ENCODE measurements at places on chromosomes 4 and X. TPM values are rescaled to one million over a fixed set of nuclear protein-coding genes. Genes with fewer than 3 reads are reported as not detected.
A peak's percentile ranks its signal among the peaks of the same experiment; 100 is the strongest.

DNA sequence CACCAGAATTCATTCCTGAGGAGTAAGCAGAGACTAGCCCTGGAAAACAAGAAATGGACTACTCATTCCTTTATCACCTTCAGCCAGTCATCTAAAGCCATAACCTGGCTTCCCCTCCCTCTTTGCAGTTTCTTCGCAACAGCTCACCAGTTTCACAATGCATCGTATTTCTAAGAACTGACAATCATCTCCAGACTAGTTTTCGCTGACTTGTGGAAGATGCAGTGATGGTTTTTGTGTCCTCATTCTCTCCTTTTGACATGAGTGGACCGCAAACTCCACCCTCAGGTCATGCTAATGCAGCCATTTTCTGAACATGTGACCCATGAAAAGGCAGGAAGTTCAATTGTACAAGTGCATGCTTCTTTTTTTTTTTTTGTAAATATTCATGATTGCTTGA lies 1203.5 kb downstream of the PCDH7 start:
- no peak for DNase-seq

GRCh38 chrX:135421537-135421931 lies 210 bp upstream of the SMIM10L2A start:
- DNase-seq: peak; percentile 63

GRCh38 chrX:69018416-69019072 lies 146.7 kb downstream of the PJA1 start:
- DNase-seq: no peak

DNA sequence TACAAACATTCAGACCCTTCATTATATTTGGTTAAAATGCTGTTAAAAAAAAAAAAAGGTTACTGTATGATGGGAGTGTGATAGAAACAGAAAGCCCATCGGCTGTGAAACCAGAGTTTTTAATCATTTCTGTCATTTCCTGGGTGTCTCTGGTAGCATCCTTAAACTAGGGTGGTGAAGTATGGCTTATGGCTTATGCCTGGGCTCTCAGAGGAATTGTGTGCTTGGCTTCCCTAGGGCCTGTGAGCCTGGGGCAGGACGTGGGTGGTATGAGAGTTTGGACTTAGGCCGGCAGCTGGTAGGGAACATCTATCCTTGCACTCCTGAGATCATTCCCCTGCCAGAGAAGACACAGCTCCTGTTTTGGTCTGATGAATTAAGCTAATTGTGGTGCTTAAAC lies 52.2 kb downstream of the DCUN1D4 start:
- DNase-seq: no peak

GRCh38 chr4:113756005-113756410 lies 5.5 kb downstream of the CAMK2D start:
- DNase-seq: no peak

- no peak for DNase-seq
Measured at GRCh38 chr4:89121387-89122068, 10.2 kb downstream of the TIGD2 start.

DNA sequence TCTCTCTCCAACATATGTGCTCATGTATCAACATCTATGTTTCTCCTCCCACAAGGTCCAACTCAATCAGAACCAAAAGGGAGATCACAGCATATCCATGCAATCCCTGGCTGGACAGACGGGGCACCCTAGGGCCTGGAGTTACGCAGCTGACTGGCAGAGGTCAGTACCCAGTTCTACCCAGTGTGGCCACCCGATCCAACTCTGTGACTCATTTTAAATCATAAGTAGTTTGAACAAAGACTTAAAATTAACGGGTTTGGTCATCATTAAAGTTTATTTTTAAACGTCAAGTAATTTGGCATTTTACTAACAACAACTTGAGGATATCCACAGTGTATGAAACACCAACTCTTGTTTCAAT lies 59.5 kb downstream of the APBB2 start:
- DNase-seq: no peak

GRCh38 chr4:85496933-85497332 lies 22.0 kb downstream of the ARHGAP24 start:
- DNase-seq: no peak

GRCh38 chr4:123397144-123398065 lies 810 bp downstream of the SPRY1 start:
- DNase-seq: no peak

DNA sequence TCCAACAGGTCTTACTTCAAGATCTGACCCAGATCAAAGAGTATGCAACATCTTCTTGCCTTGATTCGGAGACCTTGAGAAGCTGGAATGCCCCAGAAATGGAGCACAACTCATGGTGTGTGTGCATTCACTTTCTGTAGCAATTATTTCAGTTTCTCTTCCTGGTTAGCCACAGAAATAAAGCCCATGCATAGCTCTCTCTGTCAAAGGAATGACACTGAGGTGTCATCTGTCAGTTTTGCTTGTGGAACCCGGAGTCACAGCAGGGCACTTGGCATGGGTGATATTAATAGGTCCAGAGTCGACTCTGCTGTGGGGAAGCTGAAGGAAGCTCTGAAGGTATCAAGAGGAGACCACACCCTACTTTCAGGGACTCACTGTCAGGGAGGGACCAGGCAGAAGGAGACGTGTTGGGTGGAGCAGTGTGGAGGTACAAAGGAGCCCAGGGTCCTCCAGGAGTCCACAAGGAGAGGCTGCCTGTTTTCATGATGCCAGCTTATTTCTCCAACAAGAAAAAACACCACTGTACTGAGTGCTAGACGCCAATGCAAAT lies 10.7 kb downstream of the CLNK start:
- DNase-seq: no peak

DNA sequence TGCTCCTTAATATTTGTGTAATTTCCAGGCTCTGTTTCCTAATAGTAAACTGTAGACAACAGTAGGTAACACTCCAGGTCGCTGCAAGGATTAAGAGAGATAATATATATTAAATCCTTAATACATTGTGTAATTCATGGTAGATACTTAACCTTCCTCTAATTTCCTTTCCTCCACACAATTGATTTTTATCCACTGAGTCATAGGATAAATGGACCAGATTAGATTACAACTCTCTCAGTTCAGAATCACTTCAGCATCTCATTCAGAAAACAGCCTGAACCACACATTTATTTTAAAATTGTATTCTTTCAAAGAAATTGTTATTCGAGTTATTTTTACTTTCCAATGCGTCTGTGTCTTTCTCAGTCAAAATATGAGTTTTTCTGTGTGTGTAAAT lies 17.1 kb downstream of the GK2 start:
- DNase-seq: no peak

GRCh38 chr4:78361621-78362120 lies 189.9 kb upstream of the ANXA3 start:
- DNase-seq: no peak

DNA sequence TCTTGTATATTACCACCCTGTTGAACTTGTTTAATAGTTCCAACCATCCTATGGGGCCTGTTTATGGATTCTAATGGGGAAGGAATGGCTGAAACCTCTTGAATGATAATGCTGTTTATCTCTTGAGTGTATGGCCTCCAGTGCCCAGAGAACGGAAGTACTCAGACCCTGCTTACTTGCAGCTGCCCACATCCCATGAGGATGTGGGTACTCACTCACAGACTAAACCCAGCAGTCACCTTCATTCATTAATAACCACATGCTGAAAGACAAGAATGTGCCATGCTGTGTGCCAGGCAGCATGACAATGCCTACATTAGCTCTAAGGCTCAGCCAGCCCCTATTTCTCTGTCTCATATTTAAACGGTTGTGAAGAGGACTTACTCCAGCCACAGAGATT lies 5.9 kb upstream of the ARMCX5 start:
- DNase-seq: no peak

- DNase-seq: no peak
Measured at GRCh38 chr4:102429553-102429952, 71.6 kb upstream of the NFKB1 start.

GRCh38 chrX:14027036-14027435 lies 2.7 kb downstream of the GEMIN8 start:
- no peak for DNase-seq

DNA sequence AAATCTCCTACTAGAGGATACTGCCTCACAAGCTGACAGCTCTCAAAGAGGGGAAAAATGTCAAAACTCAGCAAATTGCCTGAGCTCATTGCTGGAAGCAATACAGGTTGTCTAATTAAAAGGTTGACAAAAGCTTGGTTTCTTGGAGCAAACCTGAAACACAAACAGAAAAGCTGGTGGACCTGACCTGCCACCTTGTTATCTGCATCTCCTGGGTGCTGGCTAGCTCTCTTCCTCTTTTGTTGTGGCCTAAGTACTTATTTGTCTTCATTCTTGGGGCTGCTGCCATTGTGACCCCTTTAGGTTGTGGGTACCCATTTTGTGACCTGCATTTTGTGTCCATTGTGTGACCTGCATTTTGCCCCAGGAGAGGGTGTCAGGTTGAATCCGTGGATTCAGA lies 184.5 kb downstream of the KIT start:
- DNase-seq: no peak

DNA sequence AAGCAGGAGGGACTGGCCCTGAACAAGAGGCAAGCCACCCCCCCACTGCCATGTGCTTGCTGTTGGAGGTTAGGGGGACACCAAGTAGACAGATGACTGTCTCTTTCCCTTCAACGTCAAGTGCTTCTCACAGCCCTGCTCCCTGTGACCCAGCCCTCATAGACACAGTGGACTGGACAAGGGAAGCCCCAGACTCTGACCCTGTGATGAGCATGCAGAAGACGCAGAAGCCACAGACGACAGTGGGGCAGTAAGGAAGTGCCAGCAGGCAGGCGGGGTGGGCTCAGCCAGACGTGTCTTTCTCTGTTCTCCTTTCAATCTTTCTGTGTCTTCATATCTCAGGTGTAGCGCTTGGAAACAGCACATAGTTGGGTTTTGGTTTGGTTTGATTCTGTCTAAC lies 2.4 kb upstream of the L1CAM start:
- DNase-seq: no peak

DNA sequence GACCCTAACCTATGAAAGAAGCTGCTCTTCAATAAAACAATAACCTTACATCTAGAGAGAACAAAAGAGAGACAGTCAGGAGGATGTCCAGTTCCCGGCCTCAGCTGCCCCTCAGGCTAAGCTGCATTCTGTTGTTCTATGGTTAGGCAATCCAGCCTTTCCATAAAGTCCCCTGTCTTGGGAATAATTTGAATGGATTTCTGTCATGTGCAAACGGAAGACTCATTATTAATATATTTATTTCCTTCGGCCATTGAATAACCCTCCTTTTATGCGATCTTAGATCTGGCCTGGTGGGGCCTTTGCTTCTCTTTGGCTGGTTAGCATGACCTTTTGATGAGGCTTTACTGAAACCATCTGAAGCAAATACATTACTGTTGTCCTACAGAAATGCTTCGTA lies 80.1 kb downstream of the ANKRD50 start:
- no peak for DNase-seq

- no peak for DNase-seq
Measured at GRCh38 chr4:28075401-28075956, 1214.8 kb downstream of the STIM2 start.

DNA sequence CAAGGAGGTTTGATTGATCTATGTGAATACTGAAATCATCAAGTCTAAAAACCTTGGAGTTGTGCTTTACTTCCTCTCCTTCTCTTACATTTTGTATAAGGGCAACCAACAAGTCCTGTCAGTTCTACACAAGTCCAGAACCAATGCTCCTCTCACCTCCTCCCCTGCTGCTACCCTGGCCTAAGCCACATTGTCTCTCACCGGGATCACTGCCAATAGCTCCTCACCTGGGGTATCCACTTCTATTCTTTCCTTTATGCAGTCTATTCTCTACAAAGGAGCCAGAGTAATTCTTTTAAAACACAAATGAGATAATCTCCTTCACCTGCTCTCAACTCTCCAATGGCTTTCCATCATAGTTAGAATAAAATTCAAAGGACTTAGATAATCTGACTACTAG lies 13.3 kb upstream of the ARHGEF6 start:
- DNase-seq: no peak

DNA sequence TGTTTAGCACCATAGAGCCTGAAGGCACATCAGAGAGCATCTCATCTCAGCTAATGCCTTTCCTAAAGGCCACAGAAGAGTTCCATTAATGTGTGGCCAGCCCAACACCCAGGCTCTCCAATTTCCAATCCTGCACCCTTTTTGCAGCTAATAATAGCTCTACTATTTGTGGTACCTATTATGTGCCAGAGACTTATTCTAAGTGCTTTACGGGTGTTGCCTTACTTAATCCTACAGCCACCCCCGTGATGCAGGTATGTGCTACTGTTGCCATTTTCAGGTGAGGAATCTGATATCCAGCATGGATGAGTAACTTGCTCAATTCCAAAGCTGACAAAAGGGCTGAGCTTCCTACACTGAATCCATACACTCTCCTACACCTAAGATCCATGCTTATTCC lies 217.6 kb upstream of the GALNT7 start:
- DNase-seq: no peak

The ASMT gene
- polyA plus RNA-seq: 0.44 TPM

The DCK gene
- 45.2 TPM for polyA plus RNA-seq

The SASH3 gene
- polyA plus RNA-seq: 1.9 TPM

The TAF7L gene
- 0.78 TPM for polyA plus RNA-seq

The ADGRA3 gene
- polyA plus RNA-seq: 55.9 TPM

The SLC49A3 gene
- 5.9 TPM for polyA plus RNA-seq

The MAGEA10 gene
- not detected for polyA plus RNA-seq

The SORBS2 gene
- 78.9 TPM for polyA plus RNA-seq

The MAGEA6 gene
- not detected for polyA plus RNA-seq

The ZDHHC9 gene
- polyA plus RNA-seq: 47.2 TPM

The OPRPN gene
- polyA plus RNA-seq: not detected

All from left renal cortex interstitium (tissue), 4 donors.